ENCODE measurements at places on chromosomes 11 and 22.

DNA sequence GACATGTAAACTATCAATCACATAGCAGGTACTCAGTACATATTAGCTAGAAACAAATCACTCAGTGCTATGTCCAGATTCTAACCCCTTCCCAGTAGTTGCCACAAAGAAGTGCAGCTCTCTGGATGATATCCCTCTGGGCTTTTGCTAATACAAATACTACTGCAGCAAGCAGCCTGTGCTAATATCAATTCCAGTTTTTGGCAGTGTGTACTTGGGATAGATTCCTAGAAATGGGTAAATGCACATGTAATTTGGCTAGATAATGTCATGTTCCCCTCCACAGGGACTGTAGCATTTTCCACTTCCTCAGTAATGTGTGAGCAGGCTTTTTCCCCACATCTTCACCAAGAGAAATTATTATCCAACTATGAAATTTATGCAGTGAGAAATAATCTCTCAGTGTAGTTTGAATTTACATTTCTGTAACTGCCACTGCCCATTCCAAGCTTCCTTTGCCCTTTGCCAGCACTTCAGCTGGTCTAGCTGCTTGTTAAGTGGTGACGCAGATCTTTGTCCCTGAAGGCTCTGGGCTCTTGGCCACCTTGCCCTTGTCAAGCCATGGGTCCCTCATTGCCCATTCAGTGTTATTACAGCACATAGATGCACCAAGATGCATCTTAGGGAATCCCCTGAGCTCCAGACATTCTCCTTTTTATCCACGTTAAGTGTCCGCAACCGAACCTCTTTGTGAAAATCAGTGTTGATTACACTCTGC, 107.1 kb upstream of the CLPB start:
- DNase-seq: no peak

- DNase-seq: no peak
Measured at GRCh38 chr22:33811686-33812085, 108.6 kb downstream of the LARGE1 start.

GRCh38 chr22:45090497-45090910, 73.2 kb upstream of the NUP50 start:
- no peak for DNase-seq

DNA sequence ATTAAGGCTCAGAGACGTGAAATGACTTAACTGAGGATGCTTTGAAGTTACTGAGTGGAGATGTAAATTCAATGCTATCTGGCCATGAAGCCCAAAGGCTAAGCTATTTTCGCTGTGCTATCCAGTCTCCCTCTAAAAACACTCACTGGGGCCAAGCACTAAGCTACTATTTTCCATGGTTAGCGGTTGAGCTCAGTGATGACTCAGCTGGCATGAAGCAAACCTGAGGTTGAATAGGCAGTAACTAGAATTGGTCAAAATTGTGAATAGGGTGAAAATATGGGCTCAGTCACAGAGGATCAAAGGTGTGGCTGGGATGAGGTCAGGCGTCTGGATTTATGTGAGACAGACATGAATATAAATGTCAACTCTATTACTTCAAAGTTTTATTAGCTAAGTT, 564.2 kb upstream of the KIRREL3 start:
- DNase-seq: no peak

DNA sequence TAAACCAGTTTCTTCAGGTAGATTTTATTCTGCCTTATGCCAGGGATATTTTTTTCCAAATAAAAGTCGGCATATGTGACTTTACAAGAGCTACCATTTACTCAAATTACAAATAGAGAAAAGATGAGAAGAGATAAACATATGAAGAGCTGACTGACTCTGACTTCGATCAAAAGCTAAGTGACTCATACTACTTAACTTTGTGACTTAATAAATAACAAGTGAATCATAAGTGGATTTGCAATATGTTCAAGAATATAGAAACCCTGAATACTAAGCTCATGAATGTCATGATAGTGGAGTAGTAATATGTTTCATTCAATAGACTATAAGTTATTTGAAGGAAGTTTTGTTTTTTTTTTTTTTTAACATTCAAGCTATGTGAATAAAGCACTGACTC, 130.5 kb upstream of the ANO3 start:
- DNase-seq: no peak

- no peak for DNase-seq
Measured at GRCh38 chr11:36266767-36267166, 22.5 kb downstream of the COMMD9 start.

DNA sequence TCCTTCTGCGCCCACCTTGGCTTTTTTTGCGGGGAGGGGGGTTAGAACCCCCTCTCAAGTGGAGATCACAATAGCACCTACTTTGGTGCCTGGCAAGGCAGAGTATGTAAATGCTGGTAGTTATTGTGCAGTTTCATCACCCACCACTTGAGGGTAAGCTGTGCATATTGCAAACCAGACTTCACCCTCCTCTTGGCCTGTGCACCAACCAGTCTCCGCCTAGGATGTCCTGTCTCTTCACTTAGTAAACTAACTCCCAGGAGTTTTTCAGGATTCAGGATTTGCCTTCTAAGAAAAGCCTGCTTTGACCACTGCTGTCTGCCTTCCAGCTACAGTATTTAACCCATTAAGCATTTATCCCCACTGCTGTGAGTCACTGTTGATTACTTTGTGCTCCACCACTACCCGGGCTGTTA, 2.0 kb upstream of the UBXN1 start:
- peak; percentile 59 for DNase-seq

DNA sequence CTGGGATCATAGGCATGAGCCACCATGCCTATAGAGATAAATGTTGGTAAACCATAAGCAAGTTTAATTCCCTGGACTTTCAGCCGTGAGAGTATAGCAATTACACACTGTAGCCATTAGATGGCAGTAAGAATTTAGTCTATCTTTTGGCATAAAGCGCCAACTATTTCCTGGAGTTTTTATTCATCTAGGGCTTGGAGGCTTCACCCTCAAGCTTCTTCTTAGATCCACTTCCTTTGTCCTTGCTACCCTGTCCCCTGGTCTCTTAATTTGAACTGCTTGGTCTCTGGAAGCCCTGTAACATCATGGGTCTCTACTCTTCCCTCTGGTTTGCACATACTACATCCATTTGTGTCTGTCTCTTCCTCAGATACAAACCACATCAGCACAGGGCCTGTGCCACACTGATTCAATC, 38.2 kb downstream of the OR10A6 start:
- DNase-seq: no peak

- peak; percentile 66 for DNase-seq
Measured at GRCh38 chr11:2377511-2378443, 667 bp downstream of the CD81 start.

- DNase-seq: no peak
Measured at GRCh38 chr22:28269277-28269676, 350.2 kb upstream of the PITPNB start.

DNA sequence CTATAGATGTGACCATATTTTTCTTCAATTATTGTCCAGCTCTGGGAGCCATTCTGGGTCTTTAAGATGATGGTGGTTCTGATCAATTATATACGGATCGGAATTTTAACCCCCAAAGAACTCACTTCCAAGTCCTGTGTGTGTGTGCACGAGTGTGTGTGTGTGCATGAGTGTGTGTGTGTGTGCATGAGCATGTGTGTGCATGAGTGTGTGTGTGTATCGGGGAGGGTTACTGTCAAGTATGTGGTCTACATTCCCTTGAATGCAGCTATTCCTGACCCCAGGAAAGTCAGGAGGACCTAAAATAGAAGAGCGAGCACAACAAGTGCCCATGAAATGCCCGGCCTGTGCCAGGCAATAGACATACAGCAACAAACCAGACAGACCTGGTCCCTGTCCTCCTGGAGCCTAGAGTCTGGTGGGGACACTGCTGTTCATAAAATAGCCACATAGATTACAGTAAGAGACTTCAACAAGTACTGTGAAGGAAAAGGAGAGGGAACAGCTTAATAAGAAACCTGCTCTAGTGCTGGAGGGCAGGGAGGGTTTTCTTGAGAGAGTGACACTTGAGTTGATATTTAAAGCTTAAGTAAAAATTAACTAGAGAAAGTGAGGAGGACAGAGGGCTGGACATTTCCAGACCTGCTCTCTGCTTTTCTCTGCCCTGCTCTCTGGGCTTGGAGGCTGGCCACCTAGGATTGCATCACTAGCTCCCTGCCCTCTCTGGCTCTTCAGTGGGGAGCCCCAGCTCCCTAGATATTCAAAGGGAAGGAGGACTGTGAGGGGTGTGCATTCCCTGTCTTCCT, 66.1 kb upstream of the SPON1 start:
- no peak for DNase-seq

DNA sequence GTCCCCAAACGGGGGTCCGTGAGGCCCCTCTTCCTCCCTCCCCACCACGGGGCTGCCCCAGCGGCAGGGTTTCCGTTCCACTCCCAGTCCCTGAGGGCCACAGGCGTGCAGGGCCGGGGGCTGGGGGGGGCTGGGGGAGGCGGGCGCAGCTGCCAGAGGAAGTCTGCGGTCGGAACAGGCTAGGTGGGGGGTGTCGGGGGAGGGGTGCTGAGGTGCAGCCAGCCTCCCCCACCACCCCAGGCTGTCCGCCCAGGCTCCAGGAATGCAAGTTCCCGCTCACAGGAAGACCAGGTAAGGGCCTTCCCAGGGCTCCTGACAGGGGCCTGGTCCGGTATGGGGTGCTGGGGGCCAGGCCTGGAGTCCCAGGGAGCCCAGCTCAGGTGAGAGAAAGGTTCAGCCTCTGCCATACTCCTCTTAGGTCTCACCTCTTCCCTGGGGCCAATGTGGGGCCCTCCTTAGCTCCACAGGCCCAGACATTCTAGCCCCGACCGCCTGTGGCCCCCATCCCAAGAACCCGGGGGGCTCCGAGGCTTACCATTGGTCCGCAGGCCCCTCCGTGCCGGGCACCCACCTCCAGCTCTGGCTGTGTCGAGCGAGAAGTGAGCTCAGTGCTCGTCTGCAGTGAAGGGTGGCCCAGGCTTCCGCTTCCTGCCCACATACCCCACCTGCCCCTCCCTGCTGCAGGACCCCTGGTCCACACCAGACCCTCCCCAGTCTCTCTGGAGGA, at the start of gene PTPRCAP:
TSS of gene PTPRCAP (minus strand) at position 601 of the 727 bp plus-strand sequence. CDS start at position 538, 63 bp downstream.
- DNase-seq: no peak

DNA sequence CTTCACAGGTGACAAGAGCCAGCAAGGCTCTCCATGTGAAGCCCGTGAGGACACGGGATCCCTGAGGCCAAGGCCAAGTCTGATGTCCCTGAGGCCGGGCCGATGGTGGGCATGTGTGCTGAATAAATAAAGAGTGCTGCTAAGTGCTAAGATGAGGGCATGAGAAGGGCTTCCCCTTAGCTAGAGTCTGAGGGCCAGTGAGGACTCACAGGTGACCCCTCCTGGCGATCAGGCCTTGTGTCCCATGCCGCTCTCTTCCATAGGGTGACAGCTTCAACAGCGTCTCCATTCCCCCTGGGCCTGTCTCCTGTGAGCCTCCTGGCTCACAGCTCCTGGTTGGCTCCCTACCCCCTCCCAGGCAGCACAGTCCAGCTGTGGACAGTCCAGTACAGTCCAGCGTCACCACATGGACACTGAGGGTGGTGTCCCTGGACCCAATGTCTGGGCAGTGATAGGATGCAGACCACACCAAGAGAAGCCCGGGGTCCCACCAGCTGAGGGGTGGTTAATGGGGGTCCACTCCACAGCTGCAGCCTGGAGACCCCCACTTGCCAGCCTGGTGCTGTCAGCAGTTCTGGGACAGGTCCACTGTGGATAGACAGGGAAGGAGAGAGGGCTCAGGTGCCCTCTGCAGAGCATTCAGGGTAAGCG, 1033.2 kb downstream of the TBC1D22A start:
- no peak for DNase-seq

DNA sequence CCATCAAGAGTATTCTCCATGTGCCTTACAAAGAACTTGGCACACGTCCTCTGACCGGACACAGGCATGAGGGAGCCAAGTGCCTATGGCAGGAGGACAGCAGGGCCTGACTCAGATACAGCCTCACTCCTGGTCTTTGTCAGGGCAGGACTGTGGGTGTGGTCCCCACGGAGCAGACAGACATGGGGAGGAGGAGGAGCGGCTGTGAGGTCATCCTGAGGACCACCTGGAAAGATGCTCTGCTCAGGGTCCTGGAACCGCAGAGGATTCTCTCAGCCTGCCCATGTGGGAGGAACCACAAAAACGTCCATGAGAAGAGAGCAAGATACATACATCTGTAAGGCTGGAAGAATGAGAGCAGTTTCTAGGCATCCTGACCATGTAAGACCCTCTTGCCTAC, 576.3 kb downstream of the BRD1 start:
- DNase-seq: no peak

DNA sequence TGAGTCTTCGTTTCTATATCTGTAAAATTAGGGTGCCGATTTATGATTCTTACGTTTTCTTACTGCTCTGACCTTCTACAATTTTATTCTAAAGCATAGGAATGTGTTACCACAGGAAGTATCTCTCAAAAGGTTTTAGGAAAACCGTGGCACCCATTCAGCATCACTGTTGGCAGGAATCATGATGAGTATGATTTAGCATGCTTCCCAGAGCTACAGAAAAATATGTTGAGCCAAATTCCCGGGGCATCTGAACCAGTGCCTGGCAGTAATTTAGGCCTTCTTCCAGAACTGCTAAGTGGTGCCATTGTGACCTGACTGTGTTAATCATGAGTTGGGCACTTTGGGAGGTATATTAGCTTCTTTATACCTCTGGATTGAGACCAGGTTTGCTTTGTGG, 605.0 kb upstream of the RAG2 start:
- no peak for DNase-seq

DNA sequence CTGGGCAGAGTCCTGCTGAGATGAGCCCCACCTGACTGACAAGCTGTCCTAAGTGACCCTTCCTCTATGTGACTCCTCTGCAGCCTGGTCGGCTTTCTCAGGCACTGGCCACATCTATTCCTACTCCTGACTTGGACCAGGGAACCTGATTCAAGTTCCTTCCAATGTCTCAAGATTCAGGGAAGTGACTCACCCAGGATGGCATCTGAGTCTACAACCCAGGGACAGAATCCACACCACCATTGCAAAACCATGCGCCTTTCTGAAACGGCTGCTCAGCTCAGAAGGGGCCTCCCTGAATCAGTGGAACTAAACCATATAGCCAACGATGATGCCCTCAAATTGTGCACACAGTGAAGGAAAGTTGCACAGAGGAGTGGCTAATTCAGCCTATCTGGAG, 63.9 kb upstream of the CSNK2A3 start:
- no peak for DNase-seq

DNA sequence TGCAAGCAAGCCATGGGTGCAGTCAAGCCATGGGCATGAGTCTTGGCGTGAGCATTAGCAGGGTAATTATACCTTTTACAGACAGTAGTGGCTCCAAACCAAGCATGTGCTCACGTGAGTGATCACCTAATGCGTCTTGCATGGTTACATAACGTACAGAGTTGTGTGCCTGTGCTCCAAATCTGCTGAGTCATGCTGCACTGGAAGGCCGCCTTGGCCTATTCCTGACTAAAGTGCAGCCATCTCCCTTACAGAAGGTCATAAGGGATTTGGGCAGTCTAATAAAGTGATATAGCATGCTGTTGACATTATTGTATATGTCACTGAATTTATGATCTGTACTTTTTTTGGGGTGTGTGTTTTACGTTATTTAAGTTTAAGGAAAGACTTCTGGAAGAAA, 102.4 kb downstream of the ARHGAP42 start:
- DNase-seq: no peak

- no peak for DNase-seq
Measured at GRCh38 chr11:73975479-73975757, 7.2 kb downstream of the UCP2 start.
